ENCODE measurements at places on chromosomes 3 and 15. TPM values are rescaled to one million over a fixed set of nuclear protein-coding genes. Genes with fewer than 3 reads are reported as not detected.

DNA sequence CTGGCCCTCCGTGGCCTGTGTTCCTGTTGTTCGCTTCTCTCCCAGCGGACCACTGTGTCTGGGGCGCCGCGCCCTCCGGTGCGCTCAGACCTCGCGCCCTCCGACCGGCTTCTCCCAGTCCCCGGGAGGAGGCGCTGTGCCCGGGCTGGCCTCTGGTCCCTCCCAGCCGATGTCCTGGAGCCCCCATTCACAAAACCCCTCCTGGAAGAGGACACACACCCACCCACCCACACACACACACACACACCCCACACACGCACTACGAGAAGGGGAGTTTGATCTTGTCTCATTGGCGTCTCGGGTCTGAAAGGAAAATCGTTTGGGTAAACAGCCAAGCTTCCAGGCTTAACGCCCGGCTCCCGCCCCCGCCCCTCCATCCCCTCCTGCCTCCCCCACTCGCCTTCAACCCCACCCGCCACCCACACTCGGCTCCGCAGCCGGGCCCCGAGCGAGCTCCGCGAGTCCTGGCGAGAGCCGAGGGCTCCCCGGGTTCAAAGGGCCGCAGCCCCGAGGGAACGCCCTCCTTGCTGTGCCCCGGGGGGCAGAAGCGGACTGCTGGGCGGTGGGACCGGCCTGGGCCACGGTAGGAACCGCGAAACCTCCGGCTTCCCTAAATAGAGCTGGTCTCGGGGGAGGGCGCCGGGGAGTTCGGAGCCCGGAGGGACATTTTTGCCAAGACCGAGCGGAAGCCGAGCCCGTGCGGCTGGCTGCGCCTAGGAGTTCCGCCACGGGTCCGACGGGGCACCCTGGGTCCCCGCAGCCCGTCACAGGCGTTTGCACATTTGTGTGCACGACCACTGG, 23.6 kb downstream of the NR2F2 start:
- H3K36me3 ChIP-seq = no peaks in the 10 kb centered on the region
- H3K4me1 ChIP-seq = peaks cover 28% of the 10 kb centered on the region
- DNase-seq = no peak
- H3K27ac ChIP-seq = peak overlapping the region; percentile 4
- no peak overlapping the region for H3K4me3 ChIP-seq
- peaks cover 9% of the 10 kb centered on the region for H3K27me3 ChIP-seq

DNA sequence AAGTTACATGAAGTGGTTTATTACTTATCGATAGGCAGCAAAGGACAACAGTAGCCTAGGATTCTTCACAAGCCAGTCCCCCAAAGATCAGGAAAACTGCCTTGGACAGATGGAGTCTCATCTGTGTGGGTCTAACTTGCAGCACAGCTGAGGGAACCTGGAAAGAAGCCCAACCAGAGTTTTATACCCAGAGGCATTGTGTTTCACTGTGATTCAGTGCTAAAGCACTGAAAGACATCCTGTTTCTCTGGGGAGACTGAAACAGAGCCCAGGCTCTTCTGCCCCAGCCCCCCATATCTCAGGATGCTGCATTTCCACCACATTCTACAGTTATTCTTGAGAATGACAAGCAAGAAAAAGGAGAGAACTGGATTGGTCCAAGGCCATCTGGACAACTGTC, 48.2 kb upstream of the PYDC2 start:
- no peak for DNase-seq
- no peaks in the 10 kb centered on the region for H3K36me3 ChIP-seq
- H3K27ac ChIP-seq = no peak overlapping the region

- peaks cover 34% of the 10 kb centered on the region for H3K4me1 ChIP-seq
- no peak overlapping the region for H3K4me3 ChIP-seq
- H3K36me3 ChIP-seq = peaks cover 13% of the 10 kb centered on the region
- H3K27ac ChIP-seq = peak overlapping the region; percentile 77
Measured at GRCh38 chr15:93028111-93028631, 60.8 kb downstream of the RGMA start.

- H3K4me3 ChIP-seq = no peak overlapping the region
- no peak for DNase-seq
- no peaks in the 10 kb centered on the region for H3K27me3 ChIP-seq
Measured at GRCh38 chr15:81492331-81492968, 118.4 kb upstream of the TMC3 start.

DNA sequence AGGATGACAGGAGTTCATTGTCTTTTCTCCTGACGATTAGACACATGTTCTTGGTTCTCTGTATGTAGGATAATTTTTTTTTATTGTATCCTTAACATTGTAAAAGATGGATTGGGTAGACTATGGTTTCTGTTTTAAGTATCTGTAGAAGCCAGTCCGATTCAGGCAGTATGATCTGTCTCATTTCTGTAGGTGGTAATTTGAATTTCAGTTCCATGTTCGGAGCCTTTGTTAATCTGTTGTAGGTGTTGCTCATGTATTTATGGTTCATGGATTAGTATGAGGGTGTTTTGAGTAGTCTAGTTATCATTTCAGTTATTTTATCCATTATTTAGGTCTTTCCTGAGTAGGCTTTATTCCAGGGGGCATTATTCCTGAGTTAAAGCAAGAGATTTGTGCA, 32.4 kb upstream of the MME start:
- H3K4me1 ChIP-seq = no peaks in the 10 kb centered on the region
- no peaks in the 10 kb centered on the region for H3K36me3 ChIP-seq
- no peaks in the 10 kb centered on the region for H3K27me3 ChIP-seq
- no peak for DNase-seq
- no peak overlapping the region for H3K4me3 ChIP-seq
- H3K27ac ChIP-seq = no peak overlapping the region

DNA sequence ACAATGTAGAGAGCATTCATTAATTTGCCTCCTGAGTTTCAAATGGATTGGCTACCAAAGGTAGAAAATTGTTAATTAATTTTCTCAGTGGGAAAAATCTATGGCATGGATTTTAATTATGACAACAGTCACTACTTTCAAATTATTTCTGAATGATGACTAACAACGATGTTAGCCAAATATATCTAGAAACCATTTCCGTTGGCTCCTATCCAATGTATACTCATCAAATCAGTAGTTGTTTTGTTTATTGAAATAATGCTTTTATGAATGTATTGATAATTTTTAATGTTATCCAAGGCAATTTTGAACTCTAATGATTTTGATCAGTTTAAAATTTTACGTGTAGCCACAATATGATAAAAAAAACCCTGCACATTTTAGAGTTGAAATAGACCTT, 333.4 kb downstream of the NAALADL2 start:
- H3K4me3 ChIP-seq = no peak overlapping the region
- no peaks in the 10 kb centered on the region for H3K4me1 ChIP-seq
- no peak overlapping the region for H3K27ac ChIP-seq
- no peaks in the 10 kb centered on the region for H3K36me3 ChIP-seq
- no peaks in the 10 kb centered on the region for H3K27me3 ChIP-seq

- H3K4me1 ChIP-seq = no peaks in the 10 kb centered on the region
- no peak overlapping the region for H3K27ac ChIP-seq
- H3K27me3 ChIP-seq = no peaks in the 10 kb centered on the region
- H3K36me3 ChIP-seq = no peaks in the 10 kb centered on the region
Measured at GRCh38 chr3:480070-480469, 283.5 kb downstream of the CHL1 start.

DNA sequence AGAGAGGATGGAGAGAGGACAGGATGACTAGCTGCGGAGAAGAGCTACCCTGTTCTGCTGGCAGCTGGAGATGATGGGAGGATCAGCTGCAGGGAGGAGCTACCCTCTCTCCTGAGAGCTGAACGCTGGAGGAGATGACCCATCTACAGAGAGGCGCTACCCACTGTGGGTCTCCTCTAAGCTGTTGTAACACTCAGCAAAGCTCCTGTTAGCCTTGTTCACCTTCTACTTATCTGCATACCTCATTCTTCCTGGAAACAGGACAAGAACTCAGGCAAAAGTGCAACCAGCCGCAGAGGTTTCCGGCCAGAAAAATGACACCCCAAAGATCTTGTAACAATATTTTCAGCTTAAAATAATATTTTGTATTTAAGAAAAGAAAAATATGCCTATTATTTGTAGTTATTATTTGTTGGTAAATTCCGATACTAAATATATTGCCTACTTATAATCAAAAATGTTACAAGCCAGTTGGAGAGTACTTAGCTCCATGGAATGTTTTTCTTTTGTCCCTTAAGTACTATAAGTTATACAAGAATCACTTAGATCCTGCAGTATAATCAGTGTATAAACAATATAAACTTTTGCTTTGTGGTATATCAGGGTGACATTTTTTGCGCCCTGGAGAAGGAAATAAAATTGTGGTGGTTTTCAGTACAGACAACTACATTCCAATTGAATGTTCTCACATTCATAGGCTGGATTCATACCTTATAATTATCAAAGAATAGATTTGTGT, 1188.0 kb upstream of the CADM2 start:
- H3K36me3 ChIP-seq = no peaks in the 10 kb centered on the region
- no peaks in the 10 kb centered on the region for H3K4me1 ChIP-seq
- H3K27me3 ChIP-seq = no peaks in the 10 kb centered on the region
- DNase-seq = no peak
- no peak overlapping the region for H3K4me3 ChIP-seq
- H3K27ac ChIP-seq = no peak overlapping the region

DNA sequence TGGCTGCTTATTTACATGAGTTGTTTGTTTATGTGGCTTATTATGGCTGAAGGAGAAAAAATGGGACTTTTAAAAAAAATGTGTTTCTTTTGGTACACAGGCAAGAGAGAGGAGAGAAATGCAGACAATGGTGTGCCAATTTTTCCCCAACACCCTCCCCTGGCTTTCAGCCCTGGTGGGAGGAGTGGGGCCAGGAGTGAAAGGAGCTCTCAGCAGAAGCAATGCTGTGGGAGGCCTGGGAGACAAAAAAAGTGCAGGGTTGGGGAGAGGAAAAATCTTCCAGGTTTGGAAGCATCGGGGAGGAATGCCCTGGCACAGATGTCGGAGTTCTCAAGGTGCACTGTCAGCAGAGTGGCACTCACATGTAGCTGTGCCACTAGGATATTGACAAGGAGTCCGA, 117.7 kb upstream of the FOXB1 start:
- H3K4me1 ChIP-seq = peaks cover 11% of the 10 kb centered on the region
- H3K27ac ChIP-seq = no peak overlapping the region
- DNase-seq = no peak
- no peak overlapping the region for H3K4me3 ChIP-seq

- no peak for DNase-seq
- no peaks in the 10 kb centered on the region for H3K36me3 ChIP-seq
- no peak overlapping the region for H3K4me3 ChIP-seq
- H3K27me3 ChIP-seq = no peaks in the 10 kb centered on the region
- no peak overlapping the region for H3K27ac ChIP-seq
Measured at GRCh38 chr3:58260261-58260731, 22.7 kb downstream of the ABHD6 start.

GRCh38 chr3:30713885-30714503, 107.6 kb downstream of the TGFBR2 start:
- H3K4me3 ChIP-seq = no peak overlapping the region
- no peak overlapping the region for H3K27ac ChIP-seq
- H3K36me3 ChIP-seq = no peaks in the 10 kb centered on the region
- DNase-seq = no peak
- no peaks in the 10 kb centered on the region for H3K4me1 ChIP-seq

- peaks cover 16% of the 10 kb centered on the region for H3K4me1 ChIP-seq
- no peak overlapping the region for H3K4me3 ChIP-seq
- H3K27ac ChIP-seq = no peak overlapping the region
- DNase-seq = peak; percentile 6
Measured at GRCh38 chr3:46921041-46921440, 43.5 kb downstream of the PTH1R start.

DNA sequence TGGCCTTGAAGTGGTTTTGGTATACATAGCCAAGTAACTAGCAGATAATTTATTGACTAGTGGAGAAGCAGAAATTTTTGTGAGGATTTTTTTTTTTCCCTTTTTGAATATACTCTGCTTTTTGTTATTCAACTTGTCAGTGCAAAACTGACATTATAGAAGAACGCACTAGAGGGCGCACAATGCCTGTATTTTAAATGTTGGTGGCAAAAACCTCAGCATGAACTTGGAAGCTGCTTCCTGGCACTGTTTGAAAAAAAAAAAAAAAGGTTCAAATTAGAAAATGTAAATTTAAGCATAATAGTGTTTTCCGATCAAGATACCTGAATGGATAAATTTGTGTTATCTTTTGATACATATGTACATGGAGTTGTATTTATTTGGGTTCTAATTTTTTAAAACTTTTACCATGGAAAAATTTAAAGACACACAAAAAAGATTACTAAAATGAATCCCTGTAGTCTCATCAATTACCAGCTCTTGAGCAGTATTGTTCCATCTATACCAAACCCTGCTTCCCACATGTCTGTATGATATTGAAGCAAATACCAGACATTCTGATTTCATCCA, 56.0 kb downstream of the SLC25A26 start:
- peaks cover 6% of the 10 kb centered on the region for H3K4me1 ChIP-seq
- DNase-seq = peak; percentile 83
- H3K27ac ChIP-seq = no peak overlapping the region
- H3K27me3 ChIP-seq = no peaks in the 10 kb centered on the region

GRCh38 chr3:191987831-191988350, 526.9 kb downstream of the PYDC2 start:
- no peaks in the 10 kb centered on the region for H3K36me3 ChIP-seq
- no peaks in the 10 kb centered on the region for H3K4me1 ChIP-seq
- no peaks in the 10 kb centered on the region for H3K27me3 ChIP-seq
- no peak overlapping the region for H3K27ac ChIP-seq
- DNase-seq = no peak
- no peak overlapping the region for H3K4me3 ChIP-seq

DNA sequence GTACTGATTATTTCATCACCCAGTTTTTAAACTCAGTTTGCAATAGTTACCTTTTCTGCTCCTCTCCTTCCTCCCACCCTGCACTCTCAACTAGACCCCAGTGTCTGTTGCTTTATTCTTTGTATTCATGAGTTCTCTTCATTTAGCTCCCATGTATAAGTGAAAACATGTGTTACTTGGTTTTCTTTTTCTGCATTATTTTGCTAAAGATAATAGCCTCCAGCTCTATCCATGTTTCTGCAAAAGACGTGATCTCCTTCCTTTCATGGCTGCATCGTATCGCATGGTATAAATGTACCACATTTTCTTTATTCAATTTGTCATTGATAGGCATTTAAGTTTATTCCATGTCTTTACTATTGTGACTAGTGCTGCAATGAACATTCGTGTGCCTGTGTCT, 79.0 kb downstream of the NAALADL2 start:
- H3K27ac ChIP-seq = no peak overlapping the region
- H3K4me3 ChIP-seq = no peak overlapping the region
- no peak for DNase-seq

The SKOR1 gene
- under 0.01 TPM for total RNA-seq

The PLSCR2 gene
- not detected for total RNA-seq

The C3orf49 gene
- total RNA-seq = not detected

The VPS39 gene
- total RNA-seq = 133 TPM

The LOXL1 gene
- 14.5 TPM for total RNA-seq

The PRICKLE2 gene
- total RNA-seq = 23.4 TPM

The GOLGA8J gene
- total RNA-seq = not detected

The ANKRD34C gene
- under 0.01 TPM for total RNA-seq

The ZIC1 gene
- not detected for total RNA-seq

The TM6SF1 gene
- total RNA-seq = 1.8 TPM

The SLC22A14 gene
- total RNA-seq = not detected

The IL17RD gene
- 2.3 TPM for total RNA-seq

The OCA2 gene
- total RNA-seq = not detected

All from body of pancreas (tissue), 4 donors.